Common myeloid progenitor, CD34-positive (primary cell): ENCODE measurements at places on chromosomes 6 and 20.

GRCh38 chr6:43667245-43668150, 20.1 kb downstream of the MRPS18A start:
- peak; percentile 78 for DNase-seq

DNA sequence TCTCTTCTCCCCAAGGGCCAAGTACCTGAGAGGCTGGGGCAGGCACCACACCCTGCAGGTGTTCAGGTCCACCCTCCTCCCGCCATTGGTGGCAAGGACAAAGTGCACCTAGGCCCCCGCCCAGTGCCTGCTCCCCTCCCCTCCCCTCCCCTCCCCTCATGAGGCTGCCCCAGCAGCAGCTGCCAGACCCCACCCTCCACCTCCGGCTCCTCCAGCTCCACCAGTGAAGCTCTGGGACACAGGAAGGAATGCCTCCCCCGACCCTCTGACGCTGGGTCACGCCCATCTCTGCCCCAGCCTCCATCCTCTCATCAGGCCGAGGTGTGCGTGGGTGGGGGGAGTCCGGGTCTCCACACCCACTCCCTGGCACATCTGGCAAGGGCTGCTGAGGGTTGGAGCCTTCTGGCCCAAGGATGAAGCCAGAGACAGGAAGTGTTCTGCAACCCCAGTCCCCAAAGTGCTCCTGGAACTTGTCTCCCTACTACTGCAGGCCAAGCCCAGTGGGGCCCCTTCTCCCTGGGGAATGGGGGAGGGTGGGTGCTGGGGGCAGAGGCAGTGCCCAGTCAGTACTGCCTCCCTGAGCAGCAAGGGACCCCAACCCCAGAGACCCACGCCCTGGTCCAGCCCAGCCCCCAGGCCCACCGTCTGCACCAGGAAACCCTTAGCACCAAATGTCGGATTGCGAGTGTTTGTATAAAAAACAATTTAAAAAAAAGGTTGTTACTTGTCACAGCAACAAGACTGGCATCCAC, 1.6 kb upstream of the UCKL1 start:
- no peak for DNase-seq

DNA sequence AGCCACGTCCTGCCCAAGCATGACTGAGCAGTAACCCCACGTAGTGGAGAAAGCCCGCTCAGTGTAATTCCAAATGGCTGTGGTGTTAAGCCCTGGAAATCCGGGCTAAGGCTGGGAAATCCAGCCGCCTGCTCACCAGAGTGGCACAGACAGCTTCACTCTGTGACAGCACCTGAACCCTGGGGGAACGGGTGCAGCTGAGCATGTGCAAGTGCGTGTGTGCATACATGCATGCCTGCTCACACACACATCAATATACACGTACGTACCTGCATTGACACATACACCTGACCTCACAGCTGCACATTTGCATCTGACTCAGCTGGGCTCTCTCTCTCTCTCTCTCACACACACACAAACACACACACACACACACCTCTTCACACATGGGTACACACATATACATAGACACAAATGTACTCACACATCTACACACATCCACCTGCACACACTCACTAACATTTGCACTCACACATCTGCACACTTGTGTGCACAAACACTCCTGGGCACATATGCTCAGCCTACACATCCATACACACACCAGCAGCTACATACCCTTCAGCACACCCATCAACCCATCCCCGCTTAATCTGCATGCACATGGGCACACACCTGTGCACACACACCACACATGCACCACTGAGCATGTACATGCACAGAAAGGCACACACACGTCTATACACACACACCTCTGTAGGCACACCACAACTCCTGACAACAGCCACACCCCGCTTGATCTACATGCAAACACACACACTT, 114.1 kb downstream of the GRM4 start:
- DNase-seq: no peak

DNA sequence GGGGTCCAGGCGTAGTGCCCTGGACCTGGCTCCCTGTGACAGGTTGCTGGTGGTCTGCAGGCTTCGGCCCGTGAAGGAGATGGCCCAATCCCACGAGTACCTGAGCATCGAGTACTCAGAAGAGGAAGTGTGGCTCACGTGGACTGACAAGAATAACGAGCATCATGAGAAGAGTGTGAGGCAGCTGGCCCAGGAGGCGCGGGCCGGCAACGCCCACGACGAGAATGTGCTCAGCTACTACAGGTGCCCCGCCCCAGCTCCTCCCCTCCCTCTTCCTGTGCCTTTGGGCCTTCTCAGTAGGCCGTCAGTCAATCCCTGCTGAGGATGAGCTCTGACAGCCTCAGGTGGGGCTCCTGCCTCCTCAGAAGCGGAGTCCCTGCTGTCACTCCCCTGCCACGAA, 42.6 kb downstream of the UQCC2 start:
- DNase-seq: no peak

GRCh38 chr20:57290178-57290484, 23.7 kb upstream of the BMP7 start:
- DNase-seq: no peak

DNA sequence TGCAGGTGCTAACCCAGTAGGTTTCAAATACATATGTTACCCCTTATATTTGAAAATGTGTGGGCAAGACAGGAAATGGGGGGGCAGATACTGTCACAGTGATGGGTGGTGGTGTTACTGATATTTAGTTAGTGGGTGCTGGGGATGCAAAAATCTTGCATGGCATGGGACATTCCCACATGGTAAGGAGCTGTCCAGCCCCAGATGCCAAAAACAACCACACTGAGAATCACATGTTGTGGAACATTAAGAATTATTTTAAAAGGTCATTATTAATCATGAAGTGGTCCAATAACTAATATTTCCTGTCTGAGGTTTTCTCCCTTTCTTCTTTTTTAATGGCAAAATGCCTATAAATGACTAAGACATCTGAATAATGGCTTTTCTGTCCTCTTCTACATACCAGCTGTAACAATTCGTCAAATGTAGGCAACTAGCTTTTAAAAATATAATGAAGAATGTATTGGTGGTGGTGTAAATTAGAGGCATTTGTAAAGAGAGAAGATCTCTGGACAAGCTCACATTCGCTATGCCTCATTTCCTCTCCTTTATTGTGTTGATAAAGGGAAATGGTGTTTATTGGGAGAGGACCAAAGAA, 57.3 kb upstream of the SLC35B3 start:
- no peak for DNase-seq

DNA sequence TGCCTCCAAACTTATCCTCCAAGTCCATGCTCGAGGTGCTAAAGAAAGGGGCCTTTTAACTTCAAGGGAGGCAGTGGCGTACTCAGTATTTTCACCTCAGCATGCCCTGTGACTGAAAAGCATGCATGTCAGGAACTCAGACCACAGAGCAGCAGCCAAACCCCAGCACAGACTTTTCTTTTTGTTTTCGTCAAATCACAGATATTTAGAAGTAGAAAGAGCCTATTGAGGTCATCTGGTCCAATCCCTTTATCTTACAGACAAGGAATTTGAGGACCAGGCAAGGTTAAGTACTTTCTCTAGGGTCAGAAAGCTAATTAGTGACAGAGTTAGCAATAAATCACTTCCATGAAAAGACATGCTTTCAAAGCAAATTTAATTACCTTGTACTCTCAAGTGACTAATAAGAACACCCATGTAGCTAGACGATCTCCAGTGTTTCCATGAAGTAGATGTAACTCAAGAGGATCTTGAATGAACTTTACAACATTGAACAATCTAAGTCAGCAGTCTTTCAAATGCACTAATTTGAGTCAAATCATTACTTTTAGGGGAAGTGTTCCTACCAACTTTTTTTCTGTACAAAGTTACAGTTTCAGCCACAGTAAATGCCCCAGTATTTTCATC, 35.9 kb downstream of the MOXD1 start:
- DNase-seq: no peak

DNA sequence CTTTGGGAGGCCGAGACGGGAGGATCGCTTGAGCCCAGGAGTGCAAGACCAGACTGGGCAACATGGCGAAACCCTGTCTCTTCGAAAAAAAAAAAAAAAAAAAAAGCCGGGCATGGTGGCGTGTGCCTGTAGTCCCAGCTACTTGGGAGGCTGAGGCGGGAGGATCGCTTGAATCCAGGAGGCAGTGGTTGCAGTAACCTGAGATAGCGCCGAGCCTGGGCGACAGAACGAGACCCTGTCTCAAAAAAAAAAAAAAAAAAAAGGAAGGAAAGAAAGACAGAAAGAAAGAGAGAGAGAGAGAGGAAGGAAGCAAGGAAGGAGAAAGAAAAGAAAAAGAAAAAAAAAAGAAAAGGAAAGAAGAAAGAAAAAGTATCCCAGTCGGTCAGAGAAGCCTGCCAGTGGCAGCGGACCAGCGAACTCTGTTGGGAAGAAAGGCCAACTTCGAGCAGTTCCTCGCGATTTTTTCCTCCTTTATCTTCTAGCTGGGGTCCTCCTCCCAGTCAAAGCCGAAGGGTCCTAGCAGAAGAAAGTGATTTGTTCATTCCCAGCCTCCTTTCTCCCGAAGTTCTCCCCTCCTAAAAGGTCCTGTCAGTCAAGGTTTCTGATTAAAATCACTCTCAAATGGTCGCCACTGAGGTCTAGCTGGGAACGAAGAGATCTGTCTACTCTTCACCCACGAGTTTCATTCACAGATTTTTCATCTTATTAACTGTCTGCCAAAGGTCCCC, 2.4 kb upstream of the SYCP2L start:
- no peak for DNase-seq

DNA sequence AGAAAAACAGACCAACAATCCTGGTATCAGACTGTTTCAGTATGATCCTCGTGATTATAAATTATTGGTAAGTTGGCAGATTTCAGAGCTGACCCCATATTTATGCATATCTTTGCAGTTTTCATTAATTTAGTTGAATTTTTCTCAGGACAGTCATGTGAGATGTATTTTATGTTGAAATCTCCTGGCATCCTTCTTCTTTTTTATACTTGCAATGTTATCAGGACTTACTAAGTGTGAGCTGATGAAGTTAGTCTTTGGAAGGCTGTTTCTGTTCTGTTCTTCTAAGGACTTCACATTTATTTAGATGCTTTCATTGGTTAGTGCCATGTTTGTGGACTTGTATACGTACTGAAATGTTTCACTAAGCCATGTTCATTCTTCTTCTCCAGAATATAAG, 17.2 kb downstream of the SMPDL3A start:
- no peak for DNase-seq

DNA sequence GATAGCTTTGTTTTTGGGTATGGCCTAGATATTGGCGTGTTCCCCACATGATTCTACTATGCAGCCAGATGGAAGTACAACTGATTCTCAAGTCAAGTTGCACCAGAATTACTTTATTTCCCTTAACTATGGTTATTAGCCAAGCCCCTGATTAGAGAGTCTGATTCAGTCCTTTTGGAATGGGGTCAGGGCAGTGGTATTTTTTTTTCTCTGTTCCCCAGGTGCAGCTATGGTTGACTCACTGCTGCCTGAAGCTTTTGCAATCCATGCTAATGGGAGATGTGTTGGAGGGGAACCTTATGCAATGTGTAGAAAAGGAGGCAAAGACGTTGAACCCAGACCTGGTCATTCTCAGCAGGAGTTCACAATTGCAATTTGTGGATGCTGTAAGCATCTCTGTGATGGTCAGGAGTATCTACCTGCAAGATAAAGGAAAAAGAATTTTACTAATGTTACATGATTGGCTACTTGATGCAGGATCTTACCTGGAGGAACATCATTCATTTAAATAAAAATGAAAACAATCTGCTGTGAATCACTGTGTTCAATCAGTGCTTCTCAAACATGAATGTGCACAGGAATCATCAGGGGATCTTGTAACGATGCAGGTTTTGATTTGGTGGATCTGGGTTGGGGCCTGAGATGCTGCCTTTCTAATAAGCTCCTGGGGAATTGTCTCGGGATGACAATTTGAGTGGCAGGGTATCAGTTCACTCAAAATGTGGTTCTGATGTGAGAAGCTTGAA, 49.4 kb downstream of the PFDN4 start:
- no peak for DNase-seq

GRCh38 chr20:54029176-54029575, 41.2 kb downstream of the BCAS1 start:
- no peak for DNase-seq

DNA sequence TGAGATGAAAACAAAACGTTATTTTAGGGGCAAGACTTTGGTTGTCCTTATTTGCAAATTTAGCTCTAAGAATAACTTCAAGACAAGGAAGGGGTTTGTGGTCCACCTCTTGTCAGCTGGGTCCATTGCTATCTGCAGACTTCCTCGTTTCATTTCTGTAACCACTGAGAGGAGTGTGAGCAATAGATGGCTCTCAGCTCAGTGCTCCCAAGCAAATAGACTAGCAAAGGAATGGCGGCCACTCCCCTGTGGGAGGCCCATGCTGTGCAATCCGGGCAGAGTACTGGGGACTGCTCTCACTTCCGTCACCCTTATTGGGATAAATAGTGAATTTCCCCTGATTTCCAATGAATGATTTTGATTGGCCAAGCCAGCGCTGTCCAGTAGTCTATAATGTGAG, 176.6 kb downstream of the ZDHHC14 start:
- DNase-seq: peak; percentile 40

DNA sequence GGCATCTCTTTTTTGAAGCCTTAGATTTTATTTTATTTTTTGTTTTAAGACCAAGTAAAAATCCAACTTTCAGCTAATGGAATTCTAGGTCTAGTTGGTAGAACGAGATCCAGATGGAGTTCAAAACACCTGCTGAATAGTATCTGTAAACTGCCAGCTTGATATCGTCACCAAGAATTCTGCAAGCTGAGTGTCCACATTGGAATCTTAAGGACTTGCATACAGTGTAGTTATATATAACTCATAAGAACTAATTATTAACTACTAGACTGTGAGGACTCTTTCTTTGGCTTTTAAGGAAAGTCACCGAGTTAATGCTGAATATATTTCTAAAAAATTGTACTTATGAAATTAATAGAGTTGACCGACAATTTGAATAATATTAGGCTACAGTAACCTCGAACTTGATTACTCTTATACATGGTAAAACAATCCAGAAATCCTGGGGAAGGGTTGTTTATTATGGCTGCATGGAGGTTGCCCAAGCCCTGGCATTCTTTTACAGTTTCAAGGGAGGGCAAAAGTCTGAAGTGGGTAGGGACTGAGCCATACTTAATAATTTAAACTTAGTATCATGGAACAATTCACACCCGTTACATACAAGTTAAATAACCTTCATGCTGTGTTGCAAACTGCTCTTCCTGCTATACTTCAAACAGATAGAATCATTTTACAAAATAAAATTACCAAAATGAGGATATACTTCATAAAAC, 553.9 kb downstream of the PTPRT start:
- no peak for DNase-seq

GRCh38 chr6:19668710-19669109, 168.5 kb upstream of the ID4 start:
- no peak for DNase-seq

DNA sequence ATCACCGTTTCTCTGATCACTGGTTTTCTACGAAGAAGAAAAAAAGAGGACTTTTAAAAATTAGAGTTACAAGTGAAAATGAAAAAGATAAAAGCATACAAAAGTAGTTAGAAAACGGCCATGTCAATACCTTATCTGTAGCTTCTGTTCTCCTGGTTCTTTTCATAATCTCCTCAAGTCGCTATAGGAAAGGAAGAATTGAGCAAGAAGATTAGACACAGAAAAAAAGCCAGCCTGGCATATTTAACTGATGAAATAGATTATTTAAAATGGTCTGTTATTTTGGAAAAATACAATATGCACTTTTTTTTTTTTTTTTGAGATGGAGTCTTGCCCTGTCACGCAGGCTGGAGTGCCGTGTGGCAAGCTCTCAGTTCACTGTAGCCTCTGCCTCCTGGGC, 70.2 kb upstream of the BCLAF1 start:
- peak; percentile 6 for DNase-seq

GRCh38 chr6:155491421-155491820, 35.8 kb upstream of the NOX3 start:
- DNase-seq: no peak
